DND-41 (cell line): ENCODE measurements at places on chromosomes 11 and 22.

DNA sequence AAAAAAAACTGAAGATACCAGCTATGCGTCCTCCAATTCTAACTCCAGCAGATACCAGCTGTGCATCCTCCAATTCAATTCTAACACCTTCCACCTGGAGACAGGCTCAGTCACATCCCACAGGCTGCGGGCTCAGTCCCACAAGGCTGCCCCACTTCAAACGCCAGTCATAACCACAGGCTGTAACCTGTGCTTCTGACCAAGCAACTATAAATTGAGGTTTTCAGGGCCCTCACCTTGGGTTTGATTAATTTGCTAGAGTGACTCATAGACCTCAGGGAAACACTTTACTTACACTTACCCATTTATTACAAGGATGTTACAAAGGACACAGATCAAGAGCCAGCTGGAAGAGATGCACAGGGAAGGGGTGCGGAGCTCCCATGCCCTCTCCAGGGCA is 32.4 kb upstream of the MSANTD2 start:
- H3K27me3 ChIP-seq = peaks cover 3% of the 10 kb centered on the region
- no peak overlapping the region for H3K27ac ChIP-seq
- H3K36me3 ChIP-seq = no peaks in the 10 kb centered on the region
- peak; percentile 8 for DNase-seq
- H3K4me3 ChIP-seq = no peak overlapping the region

DNA sequence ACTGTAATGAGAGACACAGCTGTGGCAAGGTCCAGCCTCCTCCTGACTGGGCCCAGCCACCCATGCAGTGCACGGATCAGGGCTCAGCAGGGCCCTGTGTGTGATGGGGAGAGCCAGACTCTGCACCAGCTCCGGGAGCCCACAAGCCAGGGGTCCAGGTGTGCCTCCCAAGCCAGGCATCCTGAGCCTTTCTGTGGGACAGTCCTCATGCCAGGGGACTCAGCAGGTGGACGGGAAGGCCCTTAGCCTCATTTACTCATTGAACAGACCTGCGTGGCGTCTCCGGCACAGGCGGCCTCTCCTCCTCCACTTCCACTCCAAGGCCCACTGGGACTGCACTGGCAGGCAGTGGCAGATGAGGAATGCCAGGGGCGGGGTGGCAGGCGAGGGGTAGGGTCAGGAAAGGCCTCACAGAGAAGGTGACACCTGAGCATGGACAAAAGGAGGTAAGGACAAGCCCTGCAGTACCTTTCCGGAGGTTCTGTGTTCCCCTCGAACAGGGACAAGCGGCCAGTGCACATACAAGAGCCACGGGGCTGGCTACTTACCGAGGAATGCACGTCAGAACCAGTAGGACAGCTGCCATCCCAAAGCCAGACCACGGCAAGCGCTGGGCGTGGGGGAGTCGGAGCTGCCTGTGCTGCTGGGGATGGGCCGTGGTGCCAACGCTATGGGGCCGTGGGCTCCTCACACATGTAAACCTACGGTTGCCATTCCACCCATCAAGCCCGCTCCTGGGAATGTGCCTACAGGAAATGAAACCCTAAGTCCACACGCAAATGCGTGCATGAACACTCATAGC is 52.7 kb downstream of the IGF2 start:
- H3K27me3 ChIP-seq = peaks cover 4% of the 10 kb centered on the region
- no peaks in the 10 kb centered on the region for H3K4me1 ChIP-seq
- no peaks in the 10 kb centered on the region for H3K36me3 ChIP-seq
- H3K4me3 ChIP-seq = no peak overlapping the region
- H3K27ac ChIP-seq = no peak overlapping the region
- DNase-seq = no peak

- H3K4me1 ChIP-seq = peaks cover 23% of the 10 kb centered on the region
- no peak overlapping the region; the same call in 1 of the 2 replicates for H3K27ac ChIP-seq
- no peak overlapping the region for H3K4me3 ChIP-seq
- DNase-seq = no peak
- H3K27me3 ChIP-seq = no peaks in the 10 kb centered on the region
Measured at GRCh38 chr11:68036717-68037239, 2.0 kb upstream of the TCIRG1 start.

GRCh38 chr22:33745501-33745900 is 174.8 kb downstream of the LARGE1 start:
- no peaks in the 10 kb centered on the region for H3K4me1 ChIP-seq
- DNase-seq = no peak
- H3K27ac ChIP-seq = no peak overlapping the region
- H3K27me3 ChIP-seq = no peaks in the 10 kb centered on the region
- no peak overlapping the region for H3K4me3 ChIP-seq

- H3K36me3 ChIP-seq = no peaks in the 10 kb centered on the region
- H3K27ac ChIP-seq = no peak overlapping the region
- H3K4me3 ChIP-seq = no peak overlapping the region
- DNase-seq = no peak
- no peaks in the 10 kb centered on the region for H3K4me1 ChIP-seq
- H3K27me3 ChIP-seq = no peaks in the 10 kb centered on the region
Measured at GRCh38 chr11:128089962-128090361, 497.4 kb downstream of the ETS1 start.

DNA sequence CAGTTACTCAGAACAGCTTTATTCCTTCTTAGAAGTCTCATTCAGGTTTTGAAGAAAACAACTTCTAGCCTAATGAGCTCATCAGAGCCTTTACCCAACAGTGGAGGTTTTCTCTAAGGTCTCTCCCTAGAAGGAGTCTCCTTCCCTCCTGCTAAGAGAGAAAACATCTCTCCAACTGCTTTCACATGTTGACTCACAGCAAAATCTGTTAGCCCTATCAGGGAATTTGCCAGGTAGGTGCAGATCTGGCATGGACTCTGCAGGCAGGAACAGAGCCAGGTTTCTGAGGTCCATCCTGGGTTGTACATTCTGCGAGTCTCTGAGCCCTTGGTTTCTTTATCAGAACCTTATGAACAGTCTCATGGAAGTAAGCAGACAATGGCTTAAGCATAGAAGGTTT is 214.4 kb downstream of the HIPK3 start:
- no peaks in the 10 kb centered on the region for H3K4me1 ChIP-seq
- H3K4me3 ChIP-seq = no peak overlapping the region

- peaks cover 20% of the 10 kb centered on the region for H3K4me1 ChIP-seq
- peak overlapping the region; percentile 19; the same call in 1 of the 2 replicates for H3K4me3 ChIP-seq
- H3K27me3 ChIP-seq = peaks cover 9% of the 10 kb centered on the region
- peak; percentile 64 for DNase-seq
- peak overlapping the region; percentile 80 for H3K27ac ChIP-seq
- H3K36me3 ChIP-seq = no peaks in the 10 kb centered on the region
Measured at GRCh38 chr22:19765477-19766239, 5.1 kb downstream of the TBX1 start.

GRCh38 chr11:44357711-44358110 is 47.8 kb upstream of the ALX4 start:
- no peaks in the 10 kb centered on the region for H3K36me3 ChIP-seq
- no peak overlapping the region for H3K27ac ChIP-seq
- no peaks in the 10 kb centered on the region for H3K4me1 ChIP-seq
- H3K4me3 ChIP-seq = no peak overlapping the region

GRCh38 chr11:128222245-128222884 is 365.0 kb downstream of the ETS1 start:
- no peaks in the 10 kb centered on the region for H3K36me3 ChIP-seq
- H3K4me3 ChIP-seq = no peak overlapping the region
- no peaks in the 10 kb centered on the region for H3K4me1 ChIP-seq

GRCh38 chr11:127632546-127632945 is 632.0 kb upstream of the KIRREL3 start:
- no peak for DNase-seq
- peaks cover 8% of the 10 kb centered on the region; the same call in 1 of the 2 replicates for H3K4me1 ChIP-seq
- H3K36me3 ChIP-seq = no peaks in the 10 kb centered on the region
- no peaks in the 10 kb centered on the region for H3K27me3 ChIP-seq

DNA sequence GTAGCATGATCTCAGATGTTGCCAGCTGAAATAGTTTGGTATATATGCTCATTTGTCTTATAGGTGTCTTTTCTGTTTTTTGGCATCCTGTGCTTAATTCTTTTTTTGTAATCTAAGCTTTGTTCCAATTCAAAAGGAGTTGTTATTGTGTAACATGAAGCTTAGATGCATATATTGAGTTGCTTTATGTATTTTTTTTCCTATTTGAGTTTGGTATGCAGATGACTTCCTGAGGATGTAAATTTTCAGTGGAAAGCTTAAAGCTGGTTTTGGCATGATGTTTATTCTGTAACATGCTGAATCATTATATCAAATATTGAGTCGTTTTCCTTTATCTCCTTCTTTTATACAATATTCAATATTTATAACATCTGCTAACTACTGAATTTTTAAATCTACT is 69.4 kb downstream of the DDX10 start:
- H3K4me1 ChIP-seq = no peaks in the 10 kb centered on the region
- H3K27ac ChIP-seq = no peak overlapping the region
- no peaks in the 10 kb centered on the region for H3K27me3 ChIP-seq
- H3K36me3 ChIP-seq = peaks cover 6% of the 10 kb centered on the region; the same call in 1 of the 2 replicates

DNA sequence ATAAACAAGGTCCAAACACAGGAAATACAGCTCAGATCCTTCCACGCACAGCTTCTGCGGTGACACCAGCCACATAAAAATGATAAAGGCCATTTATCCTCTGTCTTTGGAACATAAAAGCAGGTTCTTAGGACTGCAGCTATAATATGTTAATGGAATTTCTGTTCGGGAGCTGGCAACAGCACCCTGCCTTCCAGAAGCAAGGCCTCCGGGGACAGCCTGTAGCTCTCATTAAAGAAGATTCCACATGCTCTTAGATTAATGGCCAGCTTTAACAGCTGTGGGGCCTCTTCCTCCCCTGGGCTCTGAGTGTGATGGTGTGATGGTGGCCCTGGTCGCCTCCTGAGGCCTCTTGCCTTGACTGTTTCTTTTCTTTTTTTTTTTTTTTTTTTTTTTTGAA is 137.3 kb downstream of the CACNA1I start:
- no peak for DNase-seq
- H3K27me3 ChIP-seq = no peaks in the 10 kb centered on the region
- H3K36me3 ChIP-seq = no peaks in the 10 kb centered on the region
- no peak overlapping the region for H3K27ac ChIP-seq
- H3K4me3 ChIP-seq = no peak overlapping the region

GRCh38 chr11:80155412-80156017 is 714.7 kb upstream of the TENM4 start:
- no peaks in the 10 kb centered on the region for H3K4me1 ChIP-seq
- H3K27me3 ChIP-seq = no peaks in the 10 kb centered on the region
- H3K36me3 ChIP-seq = no peaks in the 10 kb centered on the region

DNA sequence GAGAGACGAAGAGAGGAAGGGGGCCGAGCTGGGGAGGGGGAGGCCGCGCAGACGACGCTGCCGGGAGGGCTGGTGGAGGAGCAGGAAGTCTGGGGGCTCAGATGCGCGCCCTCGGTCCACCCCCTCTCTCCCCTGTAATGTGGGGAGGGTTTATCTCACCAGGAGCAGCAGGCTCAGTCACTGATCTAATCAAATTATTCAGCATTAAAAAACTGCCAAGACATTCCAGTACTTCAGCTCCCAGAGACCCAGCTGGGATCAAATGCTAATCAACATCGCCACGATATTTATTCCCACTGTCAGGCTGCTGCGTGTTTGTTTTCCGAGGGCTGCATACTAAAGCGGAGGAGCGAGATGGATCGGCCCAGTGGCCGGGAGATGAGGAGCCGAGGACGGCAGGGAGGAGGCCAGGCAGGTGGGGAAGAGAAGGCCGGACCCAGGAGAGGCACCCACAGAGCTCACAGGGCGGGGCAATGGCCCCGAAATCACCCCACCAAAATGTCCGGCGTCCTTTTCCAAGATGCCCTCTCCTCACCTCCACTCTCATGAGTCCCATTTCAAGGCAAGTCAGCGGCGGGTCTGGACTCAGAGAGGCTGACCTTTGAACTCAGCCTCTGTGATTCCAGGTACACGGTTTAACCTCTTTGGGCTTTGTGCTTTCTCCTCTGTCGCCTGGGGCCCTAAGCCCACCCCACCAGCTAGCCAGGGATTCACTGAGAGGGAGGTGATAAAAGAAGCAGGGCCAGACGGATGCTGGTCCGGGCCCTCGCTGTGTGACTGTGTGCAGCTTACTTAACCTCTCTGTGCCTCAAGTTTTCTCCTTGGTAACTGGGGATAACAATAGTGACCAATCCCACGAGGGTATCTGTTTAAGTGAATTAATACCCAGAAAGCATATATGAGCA is 502.1 kb downstream of the MN1 start:
- no peak overlapping the region for H3K4me3 ChIP-seq
- H3K27me3 ChIP-seq = peaks cover 21% of the 10 kb centered on the region
- no peaks in the 10 kb centered on the region for H3K36me3 ChIP-seq
- no peak for DNase-seq
- no peak overlapping the region for H3K27ac ChIP-seq

DNA sequence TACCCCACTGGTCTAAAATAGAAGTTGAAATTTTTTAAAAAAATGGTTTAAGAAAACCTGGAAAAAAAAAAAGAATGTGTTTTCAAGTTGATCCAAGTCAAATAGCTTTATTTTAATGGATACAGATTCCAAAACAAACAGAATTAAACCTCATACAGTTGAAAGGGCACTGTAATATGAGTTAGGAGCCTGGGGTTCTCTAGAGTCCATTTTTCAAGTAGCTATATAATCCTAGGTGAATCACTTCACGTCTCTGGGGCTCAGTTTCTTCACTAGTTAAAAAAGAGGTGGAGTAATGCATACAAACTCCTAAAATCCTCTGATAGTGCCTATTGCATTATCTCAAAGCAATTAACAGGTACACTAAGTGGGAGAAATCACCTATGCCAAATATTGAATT is 132.9 kb downstream of the BBOX1 start:
- no peaks in the 10 kb centered on the region for H3K4me1 ChIP-seq
- H3K27ac ChIP-seq = no peak overlapping the region
- no peaks in the 10 kb centered on the region for H3K27me3 ChIP-seq
- no peaks in the 10 kb centered on the region for H3K36me3 ChIP-seq

- peaks cover 91% of the 10 kb centered on the region for H3K36me3 ChIP-seq
- H3K27ac ChIP-seq = no peak overlapping the region
- no peak overlapping the region for H3K4me3 ChIP-seq
- H3K27me3 ChIP-seq = no peaks in the 10 kb centered on the region
- no peak for DNase-seq
Measured at GRCh38 chr11:121614636-121615240, 162.0 kb upstream of the SORL1-AS1 start.

DNA sequence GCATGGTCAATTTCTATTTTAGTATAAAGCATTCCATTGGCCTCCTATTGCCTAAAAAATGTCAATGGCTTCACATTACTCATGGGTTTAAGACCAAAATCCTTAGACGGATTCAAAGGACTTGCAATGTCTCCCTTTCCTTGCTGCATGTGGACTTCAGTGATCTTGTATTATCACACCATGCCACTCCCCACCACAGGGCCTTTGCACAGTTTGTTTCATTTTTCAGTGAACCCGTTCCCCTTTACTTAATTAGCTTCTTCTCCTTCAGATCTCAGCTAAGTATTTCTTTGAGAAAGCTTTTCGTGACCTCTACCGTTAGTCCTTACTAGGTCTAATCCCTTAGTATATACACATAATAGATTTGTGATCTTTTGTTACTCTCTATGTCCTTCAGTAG is 269.7 kb downstream of the FAM76B start:
- no peaks in the 10 kb centered on the region for H3K36me3 ChIP-seq
- DNase-seq = no peak
- no peaks in the 10 kb centered on the region for H3K27me3 ChIP-seq
- H3K27ac ChIP-seq = no peak overlapping the region
- H3K4me1 ChIP-seq = no peaks in the 10 kb centered on the region

- no peaks in the 10 kb centered on the region for H3K4me1 ChIP-seq
- DNase-seq = no peak
- peaks cover 10% of the 10 kb centered on the region for H3K27me3 ChIP-seq
- no peaks in the 10 kb centered on the region for H3K36me3 ChIP-seq
Measured at GRCh38 chr11:130785380-130786116, 130.7 kb downstream of the SNX19 start.

- no peaks in the 10 kb centered on the region for H3K36me3 ChIP-seq
- H3K4me3 ChIP-seq = no peak overlapping the region
- H3K27me3 ChIP-seq = no peaks in the 10 kb centered on the region
- no peaks in the 10 kb centered on the region for H3K4me1 ChIP-seq
Measured at GRCh38 chr22:29615705-29616327, 12.4 kb downstream of the NF2 start.
